ENCODE measurements at places on chromosomes 16 and 17.

GRCh38 chr17:16975277-16975651 lies 3.3 kb upstream of the TNFRSF13B start:
- no peaks in the 10 kb centered on the region for H3K27me3 ChIP-seq
- no peak overlapping the region for H3K4me3 ChIP-seq
- no peak overlapping the region for H3K27ac ChIP-seq
- H3K36me3 ChIP-seq: no peaks in the 10 kb centered on the region

DNA sequence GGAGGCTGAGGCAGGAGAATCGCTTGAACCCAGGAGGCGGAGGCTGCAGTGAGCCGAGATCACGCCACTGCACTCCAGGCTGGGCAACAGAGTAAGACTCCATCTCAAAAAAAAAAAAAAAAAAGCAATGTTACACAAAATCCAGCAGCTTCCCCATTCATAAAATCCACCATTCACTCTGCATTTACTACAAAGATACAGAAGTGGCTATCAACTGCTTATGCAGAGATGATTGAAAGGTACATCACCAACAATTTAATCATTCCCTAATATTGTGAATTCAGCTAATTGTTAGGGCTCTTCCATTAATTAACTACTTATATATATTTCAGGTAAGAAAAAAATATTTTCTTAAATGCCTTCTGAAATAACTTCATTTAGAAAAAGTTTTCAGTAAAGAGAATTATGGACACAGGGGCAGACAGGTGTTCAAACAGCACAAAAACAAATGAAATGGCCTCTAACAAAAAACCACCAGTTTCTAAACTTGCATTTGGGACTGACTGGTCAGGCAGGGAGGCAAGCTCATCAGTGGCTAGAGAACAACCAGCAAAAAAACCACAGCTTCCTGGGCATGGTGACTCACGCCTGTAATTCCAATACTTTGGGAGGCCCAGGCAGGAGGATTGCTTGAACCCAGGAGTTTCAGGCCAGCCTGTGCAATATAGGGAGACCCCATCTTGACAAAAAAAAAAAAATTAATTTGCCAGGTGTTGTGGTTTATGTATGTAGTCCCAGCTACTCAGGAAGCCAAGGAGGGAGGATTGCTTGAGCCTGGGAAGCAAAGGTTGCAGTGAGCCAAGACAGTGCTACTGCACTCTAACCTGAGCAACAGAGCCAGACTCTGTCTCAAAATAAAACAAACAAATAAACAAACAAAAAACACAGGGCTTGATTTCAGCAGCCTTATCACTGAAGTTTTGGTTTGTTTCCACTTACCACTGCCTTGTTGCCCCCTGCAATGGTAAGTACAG lies 26.3 kb downstream of the ERN1 start:
- H3K4me3 ChIP-seq: no peak overlapping the region
- peaks cover 76% of the 10 kb centered on the region for H3K4me1 ChIP-seq
- H3K27ac ChIP-seq: peak overlapping the region; percentile 55
- no peak for DNase-seq

DNA sequence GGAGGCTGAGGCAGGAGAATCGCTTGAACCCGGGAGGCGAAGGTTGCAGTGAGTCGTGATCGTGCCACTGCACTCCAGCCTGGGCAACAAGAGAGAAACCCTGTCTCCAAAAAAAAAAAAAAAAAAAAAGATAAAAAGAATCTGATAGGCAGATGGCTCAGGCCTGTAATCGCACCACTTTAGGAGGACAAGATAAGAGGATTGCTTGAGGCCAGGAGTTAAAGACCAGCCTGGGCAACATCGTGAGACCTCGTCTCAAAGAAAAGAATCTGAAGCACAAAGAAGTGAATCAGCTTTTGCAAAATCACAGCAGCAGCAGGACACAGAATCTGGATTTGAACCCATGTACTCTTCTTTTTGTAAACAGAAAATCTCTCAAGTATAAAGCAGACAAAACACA lies 7.6 kb downstream of the NOB1 start:
- peaks cover 79% of the 10 kb centered on the region for H3K36me3 ChIP-seq
- no peaks in the 10 kb centered on the region for H3K27me3 ChIP-seq
- no peak for DNase-seq
- H3K27ac ChIP-seq: no peak overlapping the region
- peaks cover 5% of the 10 kb centered on the region for H3K4me1 ChIP-seq

DNA sequence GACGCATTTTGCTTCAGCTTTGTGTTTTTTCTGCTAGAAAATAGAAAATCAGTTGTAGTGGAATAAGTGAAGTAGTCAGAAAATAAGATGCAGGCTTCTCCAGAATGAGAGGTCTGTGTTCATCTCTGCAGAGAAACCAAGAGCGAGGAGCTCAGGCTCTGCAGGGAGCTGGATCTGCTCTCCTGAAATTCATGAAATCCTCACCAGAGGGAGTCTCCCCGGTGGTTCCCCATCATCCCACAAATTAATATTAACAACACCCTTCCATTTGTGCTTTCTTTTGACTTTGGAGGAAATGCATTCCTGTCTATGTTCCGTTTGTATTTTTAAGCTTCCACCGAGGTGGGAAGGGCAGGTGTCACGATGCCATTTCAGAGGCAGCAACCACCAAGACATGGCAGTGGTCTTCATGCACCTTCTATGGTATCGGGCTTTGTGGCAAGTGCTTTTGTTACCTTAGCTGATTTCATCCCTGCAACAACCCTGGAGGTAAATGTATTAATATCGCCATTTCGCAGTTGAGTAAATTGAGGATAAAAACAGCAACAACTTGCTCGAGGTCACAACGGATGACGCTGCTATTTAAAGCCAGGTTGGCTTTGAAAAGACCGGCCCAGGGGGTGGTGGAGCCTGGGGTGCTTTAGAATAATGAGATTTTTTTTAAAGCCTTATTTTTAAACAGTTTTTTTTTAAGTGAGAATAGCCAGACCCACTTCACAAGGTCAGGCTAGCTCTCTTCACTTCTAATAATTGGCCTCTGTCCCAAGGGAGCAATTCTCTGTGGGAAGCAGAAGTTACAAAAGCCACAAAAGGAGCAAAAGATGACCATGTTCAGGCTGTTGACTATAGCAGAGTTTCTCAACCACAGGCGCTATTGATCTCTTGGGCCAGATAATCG lies 367.6 kb upstream of the ERCC4 start:
- no peak overlapping the region for H3K4me3 ChIP-seq
- no peaks in the 10 kb centered on the region for H3K27me3 ChIP-seq
- H3K36me3 ChIP-seq: no peaks in the 10 kb centered on the region
- no peaks in the 10 kb centered on the region for H3K4me1 ChIP-seq
- H3K27ac ChIP-seq: no peak overlapping the region

DNA sequence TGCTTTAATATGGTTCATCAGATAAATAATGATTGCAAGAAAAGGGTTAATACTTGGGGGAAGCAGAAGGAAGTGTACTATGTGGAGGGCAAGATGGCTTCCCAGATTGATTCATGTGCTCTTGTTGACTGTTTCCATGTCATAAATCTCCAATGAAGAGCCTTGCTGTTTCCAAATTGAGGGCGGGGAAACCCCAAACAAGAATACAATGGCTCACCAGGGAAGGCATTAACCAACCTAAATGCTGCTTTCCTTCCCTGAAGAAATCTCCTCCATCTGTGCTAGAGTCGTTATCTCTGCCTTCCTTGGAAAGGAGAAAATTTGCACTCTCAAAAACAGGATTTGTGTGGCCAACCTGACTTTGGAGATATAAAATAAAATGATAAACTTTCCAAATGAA lies 28.0 kb upstream of the CDH13 start:
- H3K4me1 ChIP-seq: no peaks in the 10 kb centered on the region
- H3K36me3 ChIP-seq: no peaks in the 10 kb centered on the region
- H3K4me3 ChIP-seq: no peak overlapping the region
- no peak for DNase-seq

GRCh38 chr17:15185625-15185991 lies 79.5 kb downstream of the PMP22 start:
- no peak overlapping the region for H3K27ac ChIP-seq

DNA sequence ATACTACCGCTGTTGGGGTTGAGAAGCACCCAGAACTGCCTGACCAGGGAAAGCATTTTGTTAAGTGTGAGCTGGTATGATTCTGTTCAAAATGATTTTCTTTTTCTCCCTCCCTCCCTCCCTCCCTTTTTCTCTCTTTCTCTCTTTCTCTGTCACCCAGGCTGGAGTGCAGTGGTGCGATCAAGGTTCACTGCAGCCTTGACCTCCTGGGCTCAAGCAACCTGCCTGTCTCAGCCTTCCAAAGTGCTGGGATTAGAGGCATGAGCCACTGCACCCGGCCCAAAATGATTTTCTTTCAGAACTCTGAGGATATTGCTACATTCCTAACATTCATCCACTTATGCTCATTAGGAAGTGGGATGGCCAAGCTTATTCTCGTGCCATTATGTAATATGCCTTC lies 41.3 kb downstream of the SLC47A1 start:
- H3K4me1 ChIP-seq: no peaks in the 10 kb centered on the region
- no peak overlapping the region for H3K27ac ChIP-seq
- no peaks in the 10 kb centered on the region for H3K36me3 ChIP-seq
- peaks cover 26% of the 10 kb centered on the region for H3K27me3 ChIP-seq

- peaks cover 84% of the 10 kb centered on the region for H3K4me1 ChIP-seq
- no peak for DNase-seq
- no peak overlapping the region for H3K4me3 ChIP-seq
- no peaks in the 10 kb centered on the region for H3K27me3 ChIP-seq
- peak overlapping the region; percentile 56 for H3K27ac ChIP-seq
- H3K36me3 ChIP-seq: peaks cover 63% of the 10 kb centered on the region
Measured at GRCh38 chr16:68270353-68270752, 6.0 kb downstream of the SLC7A6 start.

DNA sequence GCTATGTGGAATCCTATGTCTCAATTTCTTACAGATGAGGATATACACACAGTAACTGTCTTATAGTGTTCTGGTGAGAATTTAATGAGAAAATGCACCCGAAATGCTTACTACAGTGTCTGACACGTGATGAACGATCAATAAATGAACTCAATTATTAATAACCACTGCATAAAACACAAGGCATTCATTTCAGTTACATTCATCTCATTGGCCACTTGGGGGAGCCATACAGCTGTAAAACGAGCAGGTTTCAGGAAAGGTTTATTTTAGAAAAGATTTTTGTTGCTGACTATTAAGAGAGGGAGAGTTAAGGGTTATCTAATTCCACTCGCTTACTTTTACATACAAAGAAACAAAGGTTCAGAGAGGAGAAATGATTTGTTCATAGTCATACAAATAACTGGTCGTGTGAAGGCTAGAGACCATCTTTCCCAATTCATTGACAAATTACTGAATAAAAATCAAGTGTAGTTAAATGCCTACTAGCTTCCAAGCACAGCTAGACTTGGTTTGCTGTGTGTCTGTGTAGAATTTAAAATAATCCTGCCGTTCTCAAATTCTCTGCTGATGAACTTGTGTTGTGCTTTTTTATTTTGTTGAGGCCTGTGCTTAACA lies 160.1 kb downstream of the MAP2K4 start:
- no peak overlapping the region for H3K4me3 ChIP-seq
- H3K4me1 ChIP-seq: no peaks in the 10 kb centered on the region

- H3K36me3 ChIP-seq: no peaks in the 10 kb centered on the region
- peaks cover 38% of the 10 kb centered on the region for H3K27me3 ChIP-seq
- H3K4me3 ChIP-seq: no peak overlapping the region
Measured at GRCh38 chr17:60107526-60108257, 29.0 kb upstream of the HEATR6 start.

GRCh38 chr16:79312502-79312901 lies 288.0 kb downstream of the MAF start:
- no peak for DNase-seq
- H3K27ac ChIP-seq: peak overlapping the region; percentile 52
- H3K36me3 ChIP-seq: no peaks in the 10 kb centered on the region
- H3K27me3 ChIP-seq: no peaks in the 10 kb centered on the region

- H3K4me1 ChIP-seq: peaks cover 17% of the 10 kb centered on the region
- peaks cover 24% of the 10 kb centered on the region for H3K27me3 ChIP-seq
- no peak overlapping the region for H3K27ac ChIP-seq
- H3K4me3 ChIP-seq: no peak overlapping the region
Measured at GRCh38 chr16:84687715-84688114, 12.1 kb upstream of the USP10 start.
